Neural progenitor cell (in vitro differentiated cells): ENCODE measurements at places on chromosomes 13 and 19.

GRCh38 chr13:99265821-99266426 lies 7.7 kb upstream of the GPR18 start:
- peak; percentile 56 for DNase-seq

GRCh38 chr19:49997709-49998108 lies 27.5 kb downstream of the VRK3 start:
- DNase-seq = peak; percentile 60

DNA sequence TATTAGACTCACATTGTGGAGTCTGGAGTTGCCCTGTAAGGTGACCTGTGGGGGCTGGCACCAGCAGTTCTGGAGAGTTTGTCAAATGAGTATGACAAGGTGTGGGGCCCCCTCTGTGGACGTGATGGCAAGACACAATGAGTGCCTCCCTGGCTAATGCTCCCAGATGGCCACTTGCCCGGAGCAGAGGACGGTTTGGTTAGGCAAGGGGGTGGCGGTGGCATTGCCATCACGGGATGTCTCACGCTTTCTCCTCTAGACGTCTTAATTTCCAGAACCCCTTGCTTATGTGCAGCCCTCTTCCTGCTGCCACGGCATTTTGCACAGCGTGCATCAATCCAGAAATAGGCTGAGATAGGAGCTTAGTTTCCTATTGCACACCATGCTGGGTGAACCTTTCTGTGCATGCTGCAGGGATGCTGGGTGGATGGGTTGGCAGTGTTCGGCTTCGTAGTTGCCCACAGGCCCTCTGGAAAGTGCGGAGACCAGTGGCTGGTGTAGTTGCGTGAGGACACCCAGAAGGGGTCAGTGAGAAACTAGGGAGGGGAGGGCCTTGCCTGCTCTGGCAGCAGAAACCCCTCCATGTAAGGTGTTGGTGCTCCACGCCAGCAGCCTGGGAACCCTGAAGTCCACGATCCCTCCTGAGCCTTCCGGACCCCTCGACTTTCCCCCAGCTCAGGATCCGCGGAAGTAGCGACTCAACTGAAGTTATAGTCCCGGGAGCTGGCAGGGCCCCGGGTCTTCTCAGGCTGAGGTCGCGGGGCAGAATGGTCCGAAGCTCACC lies 18.1 kb upstream of the LRP3 start:
- peak; percentile 58 for DNase-seq

DNA sequence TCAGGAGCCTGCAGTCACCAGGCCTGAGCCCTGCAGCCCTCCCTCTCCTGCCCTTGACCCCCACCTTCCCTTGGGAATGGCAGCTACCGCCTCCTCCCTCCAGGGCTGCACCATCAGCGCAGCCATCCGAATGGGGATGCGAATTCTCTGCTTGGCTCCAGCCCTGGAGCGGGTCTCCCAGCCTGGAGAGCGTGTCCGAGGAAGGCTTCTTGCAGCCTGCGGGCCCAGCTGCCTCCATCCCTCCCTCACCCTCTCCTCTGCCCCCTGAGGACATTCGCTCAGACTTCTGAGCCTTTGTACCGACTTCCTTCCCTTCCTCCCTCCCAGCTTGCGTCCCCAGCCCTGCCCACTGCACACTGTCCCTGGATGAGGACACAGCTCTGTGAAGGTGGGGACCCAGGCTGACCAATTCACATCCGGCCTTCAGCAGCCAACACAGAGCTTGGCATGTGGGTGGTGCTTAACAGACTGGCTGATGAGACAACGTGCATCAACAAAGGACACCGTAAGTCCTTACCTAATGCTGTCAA lies 6.0 kb upstream of the NKPD1 start:
- no peak for DNase-seq

DNA sequence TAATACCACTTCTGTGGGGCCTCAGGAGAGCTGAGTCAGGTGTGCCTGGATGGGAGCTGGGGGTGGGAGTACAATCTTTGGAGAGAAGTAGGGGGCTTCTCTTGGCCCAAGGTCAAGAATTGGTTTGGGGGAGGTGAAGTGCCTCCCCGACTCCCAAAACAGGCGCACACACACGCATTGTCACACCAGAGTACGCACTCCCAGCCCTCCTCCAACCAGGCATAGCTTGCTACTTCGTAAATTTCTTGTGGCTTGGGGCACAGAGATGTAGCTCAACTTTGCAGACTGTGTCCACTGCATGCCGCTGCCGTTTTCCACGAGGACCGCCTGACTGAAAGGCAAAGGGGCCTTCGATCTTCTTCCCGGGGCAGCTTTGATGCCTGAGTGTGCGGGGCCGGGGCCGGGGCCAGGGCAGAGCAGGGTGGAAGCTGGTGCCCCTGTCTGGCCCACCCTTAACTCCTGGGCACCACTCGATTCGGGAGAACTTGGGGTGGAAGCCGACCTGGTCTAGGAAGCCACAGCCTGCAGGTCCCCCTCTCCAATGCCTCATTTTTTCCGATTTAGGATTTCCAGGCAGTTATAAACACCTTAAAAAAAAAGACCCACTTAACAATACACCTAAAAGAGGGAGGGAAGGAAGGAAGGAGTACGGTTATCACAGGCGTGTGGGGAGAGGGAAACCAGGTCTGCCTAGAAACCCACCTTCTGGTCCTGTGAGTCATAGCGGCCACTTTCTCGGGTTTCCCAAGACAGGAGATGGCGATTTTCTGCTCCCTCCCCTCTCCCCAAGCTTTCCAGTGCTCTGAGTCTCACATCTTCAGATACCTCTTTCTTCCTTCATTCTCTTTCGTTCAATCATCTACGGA lies 5.8 kb upstream of the TSHZ3 start:
- peak; percentile 67 for DNase-seq
